AG09319 (cell line): ENCODE measurements at places on chromosomes 7 and 10.

GRCh38 chr10:124541076-124541903 lies 79.7 kb downstream of the LHPP start:
- DNase-seq = no peak

DNA sequence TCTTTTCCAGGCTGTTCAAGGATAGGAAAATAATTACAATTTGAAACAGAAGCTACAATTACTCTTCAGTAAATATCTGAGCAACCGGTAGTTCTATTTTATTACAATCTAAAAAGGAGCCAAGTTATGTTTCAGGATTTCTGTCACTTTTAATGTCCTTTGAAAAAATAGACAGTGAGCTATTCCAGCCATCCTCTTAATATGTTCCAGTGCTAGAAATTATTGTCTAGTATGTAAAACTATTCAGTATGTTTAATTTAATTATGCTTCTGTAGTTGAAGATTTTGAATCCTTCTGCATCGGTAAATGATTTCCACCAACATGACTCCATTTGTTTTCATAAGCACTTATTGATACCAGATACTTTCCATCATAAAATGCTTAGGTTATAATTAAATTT lies 129.6 kb upstream of the SEMA3D start:
- DNase-seq = no peak

- no peak for DNase-seq
These were observed 26.6 kb upstream of the PURB start for GRCh38 chr7:44911911-44912310.

DNA sequence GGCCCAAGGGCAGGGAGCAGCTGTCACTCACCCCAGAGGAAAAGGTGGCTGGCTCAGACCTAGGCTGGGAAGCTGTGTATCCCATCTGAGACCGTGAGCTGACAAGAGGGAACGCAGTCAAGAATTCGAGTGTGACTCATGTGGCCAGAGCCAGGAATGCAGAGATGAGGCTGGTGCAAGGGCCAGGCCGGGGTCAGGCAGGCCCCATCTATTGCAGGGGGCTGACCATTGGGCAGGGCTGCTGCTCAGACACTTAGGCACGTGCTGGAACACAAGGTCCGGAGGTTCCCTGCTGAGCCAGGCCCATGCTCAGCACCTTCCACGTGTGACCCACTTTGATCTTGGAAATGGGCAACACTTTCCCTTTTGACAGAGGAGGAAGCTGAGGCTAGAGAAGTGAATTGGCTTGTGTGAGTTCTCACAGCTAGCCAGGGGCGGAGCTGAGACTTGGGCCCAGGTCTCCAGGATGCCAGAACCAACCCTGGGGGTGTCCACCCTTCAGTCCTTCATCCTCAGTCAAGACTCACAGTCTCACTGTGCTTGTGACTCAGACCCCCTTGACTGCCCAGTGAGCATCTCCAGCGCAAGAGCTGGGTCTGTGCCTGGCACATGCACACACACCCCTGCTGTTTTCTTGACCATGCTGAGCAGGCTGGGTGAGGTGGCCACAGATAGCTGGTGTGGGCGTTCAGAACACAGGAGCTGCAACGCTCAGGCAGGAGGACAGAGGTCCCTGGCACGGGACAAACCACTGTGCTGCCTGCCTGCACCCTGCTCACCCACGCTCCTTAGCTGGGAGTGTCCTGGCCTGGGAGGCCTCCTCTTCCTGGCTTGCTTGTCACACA lies 47.6 kb upstream of the PPIF start:
- DNase-seq = no peak

GRCh38 chr7:4137552-4137951 lies 544.5 kb upstream of the FOXK1 start:
- DNase-seq = no peak
